ENCODE measurements at places on chromosomes 16 and 17. TPM values are rescaled to one million over a fixed set of nuclear protein-coding genes. Genes with fewer than 3 reads are reported as not detected.

ITGAX gene
- 5.3 TPM for total RNA-seq

NFATC2IP gene
- 85.0 TPM for total RNA-seq

ITGAD gene
- not detected for total RNA-seq

ATP2C2 gene
- total RNA-seq = not detected

TRIM16 gene
- 9.5 TPM for total RNA-seq

SLFN14 gene
- 0.19 TPM for total RNA-seq

PLLP gene
- 0.38 TPM for total RNA-seq

HEXIM1 gene
- total RNA-seq = 34.6 TPM

BCO1 gene
- not detected for total RNA-seq

TBC1D16 gene
- total RNA-seq = 6.8 TPM

KCNJ18 gene
- not detected for total RNA-seq

TPSD1 gene
- not detected for total RNA-seq

NPIPB9 gene
- total RNA-seq = 0.67 TPM

TIMP2 gene
- 0.55 TPM for total RNA-seq

SLFN11 gene
- 50.6 TPM for total RNA-seq

PLEKHH3 gene
- 1.0 TPM for total RNA-seq

ASGR1 gene
- 1.3 TPM for total RNA-seq

C16orf74 gene
- total RNA-seq = 0.34 TPM

UTP18 gene
- total RNA-seq = 72.1 TPM

TM4SF5 gene
- total RNA-seq = not detected

HSD3B7 gene
- total RNA-seq = 1.9 TPM

DDX52 gene
- 37.9 TPM for total RNA-seq

EPOP gene
- 56.7 TPM for total RNA-seq

CDK5R1 gene
- 10.1 TPM for total RNA-seq

KRTAP4-3 gene
- not detected for total RNA-seq

PMFBP1 gene
- total RNA-seq = 0.73 TPM

PERCC1 gene
- 0.70 TPM for total RNA-seq

CACNG5 gene
- not detected for total RNA-seq

Data from activated CD8-positive, alpha-beta memory T cell treated with anti-CD3 and anti-CD28 coated beads for 36 hours (primary cell).